ENCODE measurements at places on chromosomes 11 and 22.

DNA sequence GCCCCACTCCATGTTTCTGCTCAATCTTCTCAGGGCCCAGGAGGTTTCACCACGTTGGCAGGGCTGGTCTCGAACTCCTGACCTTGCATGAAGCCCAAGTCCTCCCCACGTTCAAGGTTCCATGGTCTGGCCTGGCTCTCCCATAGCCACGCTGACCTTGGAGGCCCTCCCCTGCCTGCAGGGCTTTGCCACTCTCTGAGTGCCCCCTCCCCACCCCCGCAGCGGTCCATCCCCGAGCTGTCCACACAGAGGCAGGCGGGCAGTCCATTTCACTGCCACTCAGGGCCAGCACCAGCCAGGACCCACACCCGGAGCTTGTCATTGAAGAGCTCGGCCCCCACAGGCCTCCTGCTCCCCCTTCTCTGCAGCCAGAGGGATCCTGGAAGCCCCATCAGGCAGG, 30.7 kb downstream of the ARHGAP8 start:
- DNase-seq: no peak

- DNase-seq: no peak
These were observed 14.6 kb downstream of the CAPN5 start for GRCh38 chr11:77081381-77081851.

GRCh38 chr11:57394203-57394965, 3.9 kb upstream of the PRG2 start:
- DNase-seq: no peak

GRCh38 chr11:86954269-86955110, 705 bp downstream of the FZD4 start:
- no peak for DNase-seq
